ENCODE measurements at places on chromosomes 16 and 17.

- no peak for DNase-seq
Measured at GRCh38 chr17:73955616-73956015, 247.9 kb upstream of the RPL38 start.

- no peak for DNase-seq
Measured at GRCh38 chr16:53369921-53370320, 64.3 kb upstream of the RBL2 start.

- no peak for DNase-seq
Measured at GRCh38 chr17:43650471-43650870, 11.3 kb downstream of the MEOX1 start.

- DNase-seq: no peak
Measured at GRCh38 chr17:82949361-82949760, 109.5 kb upstream of the ZNF750 start.

DNA sequence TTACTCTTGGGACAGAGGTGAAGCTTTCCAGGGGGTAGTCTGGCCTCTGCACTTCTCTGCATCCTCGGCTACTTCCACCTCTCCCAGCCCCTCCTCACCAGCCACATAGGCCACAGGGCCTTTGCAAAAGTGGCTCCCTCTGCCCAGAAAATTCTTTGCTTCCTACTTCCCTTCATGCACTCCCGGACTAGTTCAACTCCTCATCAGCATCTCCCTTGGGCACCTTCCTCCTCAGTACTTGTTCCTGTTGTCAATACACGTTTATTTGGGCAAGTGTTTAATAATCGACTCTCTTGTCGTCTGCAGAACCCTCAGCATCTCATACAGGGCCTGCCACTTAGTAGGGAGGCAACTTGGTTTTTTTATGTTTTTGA lies 23.1 kb upstream of the USP7 start:
- DNase-seq: no peak

DNA sequence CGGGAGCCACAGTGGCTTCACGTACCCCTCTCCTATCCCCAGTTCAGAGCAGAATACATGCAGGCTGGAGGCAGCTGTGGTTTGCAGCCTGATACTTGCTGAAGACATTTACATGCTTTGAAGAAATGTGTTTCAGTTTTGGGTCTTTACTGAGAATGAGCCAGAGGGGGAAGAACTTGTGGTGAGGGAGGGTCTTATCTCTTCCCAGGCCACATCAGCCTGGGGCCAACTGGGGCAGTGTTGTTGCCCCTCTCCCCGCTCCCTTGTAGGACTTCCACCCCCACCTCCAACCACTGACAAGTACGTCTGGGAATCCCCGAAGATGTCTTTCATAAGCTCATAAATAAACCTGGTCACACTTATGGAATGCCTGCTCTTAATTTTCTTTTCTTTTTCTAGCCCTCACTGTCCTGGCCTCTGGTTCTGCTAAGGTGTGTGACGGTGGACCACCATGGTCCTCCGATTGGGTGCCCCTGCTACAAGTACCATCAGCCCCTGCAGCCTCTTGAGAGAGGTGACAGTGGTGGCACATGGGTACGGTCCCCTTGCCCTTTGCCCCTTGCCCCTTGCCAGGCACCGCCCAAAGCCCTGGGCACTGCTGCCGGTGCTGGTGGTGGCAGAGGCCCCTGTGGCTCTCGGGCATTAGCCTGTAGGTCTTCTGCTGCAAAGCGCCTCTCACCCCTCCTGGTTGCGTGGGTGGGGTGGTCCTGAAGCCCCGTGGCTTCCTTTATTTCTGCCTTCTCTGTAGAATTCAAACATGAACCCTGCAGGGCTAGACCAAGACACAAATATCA lies 144.8 kb upstream of the RPH3AL start:
- DNase-seq: no peak

DNA sequence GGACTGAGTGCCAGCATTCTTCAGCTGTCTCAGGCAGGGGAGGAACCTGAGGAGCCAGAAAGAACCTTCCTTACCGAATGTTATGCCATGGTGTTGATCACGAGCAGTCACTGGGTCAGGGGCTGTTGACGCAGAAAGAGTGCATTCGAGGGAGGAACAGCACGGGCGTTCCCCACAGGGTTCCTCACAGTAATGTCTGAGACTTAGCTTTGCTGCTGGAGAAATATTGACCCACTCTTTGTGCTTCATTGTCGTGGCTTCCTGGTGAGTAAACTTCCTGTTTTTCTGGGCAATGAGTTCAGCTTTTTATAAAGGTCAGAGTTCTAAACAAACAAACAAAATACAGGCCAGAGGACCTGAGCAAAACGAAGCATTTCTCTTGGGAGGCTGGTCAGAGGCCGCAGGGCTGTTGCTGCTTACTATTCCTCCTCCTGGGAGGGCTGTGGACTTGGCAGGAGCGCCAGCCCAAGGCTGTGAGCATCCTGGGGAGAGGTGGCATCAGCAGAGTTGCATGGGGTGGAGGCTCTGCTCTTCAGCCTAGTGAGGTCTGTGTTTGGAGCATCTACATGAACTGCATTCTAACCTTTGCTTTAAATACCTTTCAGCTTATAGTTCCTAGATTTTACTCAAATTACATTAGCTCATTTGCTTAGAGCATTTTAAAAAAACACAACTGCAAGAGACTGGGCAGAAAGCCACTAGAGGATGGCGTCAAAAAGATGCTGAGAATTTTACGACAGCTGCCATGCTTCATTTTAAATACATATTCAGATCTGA lies 143.1 kb upstream of the CACNG5 start:
- DNase-seq: no peak

- DNase-seq: no peak
Measured at GRCh38 chr17:6995500-6996255, at the start of gene ALOX12. TSS of gene ALOX12 (plus strand) at chr17:6996049. CDS start at chr17:6996118, 69 bp downstream.

DNA sequence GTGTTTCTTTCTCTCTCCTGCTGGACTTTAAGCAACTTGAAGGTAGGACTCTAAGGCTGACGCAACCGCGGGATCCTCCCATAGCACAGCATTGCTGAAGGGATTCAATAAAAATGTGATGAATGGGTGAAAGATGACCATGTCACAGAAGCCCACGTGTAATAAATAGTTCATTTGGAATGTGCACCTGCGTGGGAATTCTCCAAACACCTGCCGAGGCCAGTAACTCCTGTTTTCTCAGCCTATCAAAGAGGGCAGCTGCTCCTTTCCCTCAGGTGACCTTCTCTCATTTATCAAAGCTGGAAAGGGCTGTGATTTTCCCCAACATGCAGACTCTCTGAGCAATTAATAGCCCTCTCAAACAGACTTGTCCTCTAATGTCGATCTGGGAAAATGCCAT lies 235.7 kb downstream of the STX8 start:
- no peak for DNase-seq

DNA sequence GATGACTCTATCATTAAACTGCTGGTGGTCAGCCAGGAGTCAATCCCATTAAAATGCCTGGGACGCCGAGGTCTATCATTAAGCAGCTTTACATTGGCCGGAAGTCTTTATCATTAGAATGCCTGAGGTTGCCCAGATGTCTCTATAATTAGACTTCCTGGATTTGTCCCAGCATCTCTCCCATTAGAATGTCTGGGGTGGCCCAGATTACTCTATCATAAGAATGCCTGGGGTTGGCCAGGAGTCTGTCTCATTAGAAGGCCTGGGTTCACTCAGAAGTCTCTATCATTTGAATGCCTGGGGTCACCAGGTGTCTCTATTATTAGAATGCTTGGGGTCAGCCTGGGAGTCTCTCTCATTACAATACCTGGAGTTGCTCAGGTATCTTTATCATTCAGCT lies 2227.2 kb downstream of the TP53TG3F start:
- no peak for DNase-seq

GRCh38 chr16:27870116-27870798 lies 193.3 kb downstream of the GSG1L start:
- no peak for DNase-seq

GRCh38 chr17:21008160-21008915 lies 34.5 kb downstream of the USP22 start:
- no peak for DNase-seq

DNA sequence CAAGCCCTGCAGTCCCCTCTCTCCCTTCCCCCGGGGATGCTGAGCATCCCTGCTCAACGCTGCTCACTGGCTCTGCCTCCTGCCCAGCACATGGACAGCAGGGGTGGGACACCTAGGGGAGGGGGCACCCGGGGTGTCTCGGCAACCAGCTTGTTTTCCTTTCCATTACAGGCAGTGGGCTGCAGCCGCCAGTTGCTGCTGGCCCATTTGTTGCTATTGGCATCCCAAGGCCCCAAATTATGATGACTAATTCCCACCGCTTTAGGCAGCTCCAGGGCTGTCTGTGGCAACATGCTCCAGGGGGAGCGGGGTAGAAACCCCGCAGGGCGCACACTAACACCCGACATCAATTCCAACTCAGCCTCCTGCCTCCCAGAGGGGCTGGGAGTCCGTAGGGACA lies 4.9 kb downstream of the SDK2 start:
- DNase-seq: no peak

GRCh38 chr16:51559901-51560300 lies 408.8 kb upstream of the SALL1 start:
- DNase-seq: no peak

- no peak for DNase-seq
Measured at GRCh38 chr16:69660166-69660565, 66.2 kb downstream of the NQO1 start.

DNA sequence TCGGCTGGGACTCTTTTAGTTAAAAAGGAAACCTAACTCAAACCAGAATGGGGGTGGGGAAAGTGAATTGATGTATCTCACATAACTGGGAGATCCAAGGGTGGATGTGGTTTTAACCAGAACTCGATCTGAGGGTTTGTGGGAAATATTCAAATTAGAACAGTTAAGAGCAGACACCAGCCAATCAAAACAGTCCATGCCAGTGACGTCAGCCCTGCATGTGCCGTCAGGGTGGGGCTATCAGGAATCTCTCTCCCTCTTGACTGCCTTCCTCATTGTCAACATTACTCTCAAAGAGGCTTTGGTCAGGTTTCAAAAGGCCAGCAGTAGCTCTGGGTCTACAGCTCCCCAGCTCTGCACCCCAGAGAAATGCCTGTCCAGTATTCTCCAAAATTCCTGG lies 94.2 kb upstream of the HSBP1 start:
- no peak for DNase-seq

DNA sequence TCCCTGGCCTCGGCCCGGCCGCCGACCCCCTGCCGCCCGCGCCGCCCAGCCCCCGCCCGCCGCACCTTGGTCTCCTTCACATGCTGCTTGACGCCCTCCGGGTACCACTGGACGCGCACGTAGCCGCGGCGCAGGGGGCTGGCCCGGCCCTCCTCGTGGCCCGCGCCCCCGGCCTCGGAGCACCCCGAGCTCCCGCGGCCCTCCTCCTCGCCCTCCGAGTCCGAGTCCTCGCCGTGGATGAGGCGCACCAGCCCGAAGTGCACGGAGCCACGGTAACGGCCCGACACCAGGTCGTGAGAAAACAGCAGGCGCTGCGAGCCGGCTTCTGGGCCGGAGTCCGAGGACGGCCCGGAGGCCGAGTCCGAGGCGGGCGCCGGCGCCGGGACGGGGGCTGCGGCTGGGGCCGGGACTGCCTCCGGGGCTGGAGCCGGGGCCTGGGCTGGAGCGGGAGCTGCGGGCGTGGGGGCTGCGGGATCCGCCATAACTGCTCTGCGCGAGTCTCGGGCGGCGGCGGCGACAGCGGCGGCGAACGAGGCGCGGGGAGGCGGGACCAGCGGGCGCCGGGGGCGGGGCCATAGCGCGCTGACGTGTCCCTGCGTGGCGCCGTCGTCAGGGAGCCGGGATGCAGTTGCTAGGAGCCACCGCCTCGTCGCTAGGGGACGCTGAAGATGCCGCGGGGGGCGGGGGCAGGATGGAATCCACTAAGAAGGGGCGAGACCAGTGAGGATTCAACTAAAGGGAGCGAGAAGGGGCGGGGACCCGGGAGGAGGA lies at the start of gene UBE2O:
Gene UBE2O, minus strand, starts transcription at position 493 of the 771 bp plus-strand sequence. Its CDS starts 11 bp downstream, at position 482.
- peak; percentile 54 for DNase-seq

DNA sequence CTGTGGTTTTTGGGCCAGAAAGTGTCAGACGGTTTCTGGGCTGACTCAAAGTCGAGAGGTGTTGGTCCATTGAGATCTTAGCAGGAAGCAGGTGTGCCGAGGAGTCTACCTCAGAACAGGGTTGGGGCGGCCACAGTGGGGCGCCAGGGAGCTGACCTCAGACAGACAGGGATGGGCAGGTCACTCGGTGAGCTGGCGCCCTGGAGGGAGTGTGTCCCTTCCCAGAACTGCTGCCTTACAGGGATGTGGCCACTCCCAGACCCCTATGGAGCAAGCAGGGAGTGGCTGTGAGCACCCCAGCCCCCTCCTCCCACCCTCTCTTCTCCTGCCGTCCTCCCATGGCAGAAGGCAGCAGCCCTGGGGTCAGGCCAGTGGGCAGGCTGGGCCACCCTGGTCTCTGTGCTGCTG lies 14.0 kb upstream of the DPEP1 start:
- no peak for DNase-seq

DNA sequence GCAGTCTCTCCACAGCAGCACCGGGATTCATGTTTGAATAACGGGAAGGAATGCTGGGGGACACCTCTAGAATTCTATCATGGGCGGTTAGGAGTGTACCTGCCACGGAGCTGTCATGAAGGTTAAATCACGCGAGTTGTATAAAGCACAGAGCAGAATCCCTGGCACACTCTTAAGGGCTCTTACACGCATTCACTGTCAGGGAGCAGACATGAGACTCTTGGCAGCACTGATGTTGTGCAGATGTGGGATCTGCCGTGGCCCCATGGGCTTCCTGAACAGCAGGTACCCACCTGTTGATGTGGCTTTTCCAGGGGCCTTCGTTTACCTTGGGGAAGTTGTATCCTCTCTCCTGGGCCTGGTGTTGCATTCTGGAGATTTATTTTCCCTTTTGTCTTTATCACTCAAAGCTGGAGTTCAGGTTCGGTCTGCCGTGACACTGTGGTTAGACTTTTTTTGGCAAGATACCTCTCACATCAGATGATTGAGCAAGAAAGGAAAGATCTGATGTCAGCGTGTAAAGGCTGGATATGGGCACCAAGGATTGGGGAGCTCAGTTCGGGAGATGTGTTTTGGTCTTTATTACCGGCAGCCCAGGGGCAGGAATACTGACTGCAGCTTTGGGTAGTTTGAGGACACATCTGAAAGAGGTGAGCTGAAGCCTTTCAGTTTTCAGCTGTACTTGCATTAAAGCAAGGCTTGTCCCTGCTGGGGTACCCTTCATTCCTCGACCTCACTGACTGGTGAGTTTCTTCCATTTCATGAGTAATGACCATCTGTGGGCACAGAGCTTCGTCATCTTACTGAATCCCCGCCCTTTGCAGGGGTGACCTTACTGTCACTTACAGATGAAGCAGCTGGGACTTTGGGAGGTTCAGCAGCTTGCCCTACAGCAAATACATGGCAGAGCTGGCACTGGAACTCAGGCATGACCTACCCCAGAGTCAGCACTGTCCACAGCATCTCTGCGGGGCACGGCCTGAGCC lies 19.3 kb downstream of the KNOP1 start:
- no peak for DNase-seq
